ENCODE measurements at places on chromosomes 3 and 15.

DNA sequence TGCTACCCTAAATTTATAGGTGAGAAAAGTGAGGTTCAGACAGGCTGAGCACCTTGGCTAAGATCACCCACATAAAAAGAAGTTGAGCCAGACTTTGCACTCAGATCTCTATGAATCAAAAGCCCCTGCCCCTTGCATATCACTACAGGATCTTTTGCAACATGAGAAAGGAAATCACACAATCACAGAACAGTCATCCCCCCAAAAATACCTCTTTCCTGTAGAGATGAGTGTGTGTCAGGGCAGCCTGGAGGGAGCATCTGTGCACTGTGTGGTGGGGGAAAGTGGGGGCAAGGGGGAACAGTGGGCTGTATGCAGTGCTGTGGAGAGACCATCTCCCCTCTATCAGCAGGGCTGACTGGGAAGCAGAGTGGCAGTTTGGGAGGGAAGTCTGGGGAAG lies 46.6 kb downstream of the EPHB3 start:
- DNase-seq = no peak

- DNase-seq = no peak
Observed at GRCh38 chr3:59884409-59884808, 834.6 kb upstream of the CFAP20DC start.

DNA sequence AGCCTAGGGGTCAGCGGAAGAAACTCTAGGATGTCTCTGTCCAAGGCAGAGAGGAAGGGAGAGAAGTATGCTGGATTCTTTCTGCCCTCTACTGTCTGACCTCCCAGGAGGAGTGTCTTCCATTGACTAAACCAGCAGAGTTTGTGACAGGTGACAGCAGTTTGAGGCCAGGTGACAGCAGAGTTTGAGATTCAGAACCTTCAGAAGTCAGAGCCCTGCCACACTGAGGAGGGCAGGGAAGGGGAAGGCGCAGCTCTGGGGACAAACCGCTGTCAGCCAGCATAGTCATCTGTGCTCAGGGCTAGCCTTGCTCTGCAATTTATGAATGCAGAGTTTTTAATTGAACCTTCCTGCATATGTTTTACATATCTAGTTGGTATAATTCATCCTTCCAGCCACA lies 12.3 kb downstream of the NRROS start:
- no peak for DNase-seq

DNA sequence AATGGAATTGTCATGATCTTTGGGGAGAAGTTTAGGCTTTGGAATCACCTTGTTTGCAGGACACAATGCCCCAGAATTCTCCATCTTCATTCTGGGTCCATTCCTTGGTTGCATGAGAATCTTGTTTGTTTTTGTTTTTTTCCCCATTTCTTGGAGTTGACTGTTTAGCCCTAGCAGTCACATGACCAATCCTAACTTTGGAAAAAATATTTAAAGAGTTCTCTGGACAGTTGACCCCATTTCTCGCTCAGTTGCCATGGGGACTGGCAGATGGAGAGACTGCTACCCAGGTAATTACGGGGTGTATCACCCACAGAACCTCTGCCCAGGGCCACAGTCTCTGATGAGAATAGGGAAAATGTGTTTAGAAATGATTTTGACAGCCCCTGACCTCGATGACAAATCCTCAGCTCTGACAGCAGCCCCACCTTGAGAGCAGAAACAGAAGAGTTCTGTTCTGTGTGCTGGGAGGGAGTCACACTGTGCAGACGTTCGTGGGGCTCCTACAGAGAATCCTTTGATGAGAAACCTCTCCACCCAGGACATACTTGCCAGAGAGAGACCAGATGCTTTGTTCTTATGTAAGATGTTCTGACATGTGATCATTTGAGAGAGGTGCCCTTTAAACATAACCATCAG lies 57.7 kb downstream of the IL16 start:
- no peak for DNase-seq

DNA sequence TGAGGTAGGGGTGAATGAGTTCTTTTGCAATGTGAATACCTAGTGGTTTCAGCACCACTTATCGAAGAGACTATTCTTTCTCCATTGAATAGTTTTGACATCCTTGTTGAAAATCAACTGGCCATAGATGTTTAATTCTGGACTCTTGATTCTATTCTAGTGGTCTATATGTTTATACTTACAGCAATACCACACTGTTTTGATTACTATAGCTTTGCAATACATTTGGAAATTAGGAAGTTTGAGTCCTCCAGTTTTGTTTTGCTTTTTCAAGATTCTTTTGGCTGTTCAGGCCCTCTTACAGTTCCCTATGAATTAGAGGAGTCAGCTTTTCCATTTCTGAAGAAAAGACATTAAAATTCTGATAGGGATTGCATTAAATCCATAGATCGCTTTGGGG lies 30.1 kb downstream of the MAP1A start:
- no peak for DNase-seq

DNA sequence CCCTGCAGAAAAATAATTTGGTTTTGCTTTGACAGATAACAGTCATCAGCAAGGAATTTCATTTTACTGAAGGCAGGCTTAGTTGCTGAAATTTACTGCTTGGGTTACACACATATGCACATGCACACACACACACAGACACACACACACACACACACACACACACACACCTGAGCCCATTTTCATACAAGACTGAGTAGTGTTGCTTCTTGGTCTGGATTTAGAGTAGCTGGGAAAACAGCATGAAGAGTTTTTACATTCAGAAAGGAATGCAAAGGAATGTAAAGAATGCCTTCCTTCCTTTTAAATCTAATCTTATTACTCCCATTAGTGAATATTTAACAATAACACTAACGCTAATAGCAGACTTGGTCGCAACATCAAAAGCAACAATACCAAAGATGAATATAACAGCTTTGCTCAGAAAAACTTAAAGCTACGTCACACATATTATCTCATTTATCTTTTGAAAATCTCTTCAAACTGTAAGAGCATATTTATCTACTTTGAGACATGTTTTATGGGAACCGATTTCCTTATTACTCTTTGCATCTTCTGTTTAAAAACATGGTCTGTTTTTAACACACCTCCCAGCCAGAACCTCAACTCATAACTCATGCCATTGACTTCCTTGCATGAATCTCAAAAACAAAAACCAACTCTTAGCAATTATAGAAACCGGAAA lies 32.5 kb downstream of the RFTN1 start:
- no peak for DNase-seq

DNA sequence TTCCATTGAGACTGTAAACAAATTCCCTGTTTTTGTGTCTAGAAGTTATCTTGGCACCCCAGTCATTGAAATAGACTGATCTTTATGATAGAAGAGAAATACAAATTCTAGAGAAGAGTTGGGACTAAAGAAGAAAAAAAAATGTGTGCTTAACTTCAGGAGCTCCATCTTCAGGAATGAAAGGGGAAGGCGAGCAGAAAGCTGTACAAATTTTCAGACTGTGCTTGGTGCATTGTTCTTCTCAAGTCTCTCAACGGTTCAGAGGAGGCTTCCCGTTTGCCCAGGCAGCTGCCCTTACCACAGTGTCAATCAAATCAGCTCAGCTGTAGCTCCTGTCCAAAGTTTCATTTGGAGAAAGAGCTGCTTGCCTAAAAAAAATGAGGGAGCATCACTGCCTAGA lies 41.7 kb downstream of the OXSM start:
- no peak for DNase-seq

DNA sequence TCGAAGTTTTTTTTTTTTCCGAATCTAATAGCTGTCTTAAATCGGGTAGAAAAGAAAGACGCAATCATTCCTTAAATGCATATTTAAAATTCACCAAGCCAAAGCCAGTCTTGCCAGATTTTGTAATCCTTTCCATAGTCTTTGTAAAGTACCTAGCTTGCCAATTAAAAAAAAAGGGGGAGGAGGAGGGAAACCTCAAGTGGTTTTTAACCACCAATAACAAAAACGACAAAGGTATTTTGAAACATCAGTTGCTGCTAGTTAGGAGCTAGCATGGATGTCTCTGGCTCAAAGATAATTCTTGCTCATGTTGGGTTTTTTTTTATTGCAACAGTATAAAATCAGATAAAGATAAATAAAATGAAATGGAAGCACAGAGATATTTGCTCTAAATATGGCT lies 187.9 kb downstream of the MECOM start:
- no peak for DNase-seq

- DNase-seq = no peak
Observed at GRCh38 chr15:88401996-88402656, 65.1 kb downstream of the MRPL46 start.
